Gastroesophageal sphincter (tissue), 4 donors: ENCODE measurements at places on chromosomes 16 and 17. TPM values are rescaled to one million over a fixed set of nuclear protein-coding genes. Genes with fewer than 3 reads are reported as not detected.

DNA sequence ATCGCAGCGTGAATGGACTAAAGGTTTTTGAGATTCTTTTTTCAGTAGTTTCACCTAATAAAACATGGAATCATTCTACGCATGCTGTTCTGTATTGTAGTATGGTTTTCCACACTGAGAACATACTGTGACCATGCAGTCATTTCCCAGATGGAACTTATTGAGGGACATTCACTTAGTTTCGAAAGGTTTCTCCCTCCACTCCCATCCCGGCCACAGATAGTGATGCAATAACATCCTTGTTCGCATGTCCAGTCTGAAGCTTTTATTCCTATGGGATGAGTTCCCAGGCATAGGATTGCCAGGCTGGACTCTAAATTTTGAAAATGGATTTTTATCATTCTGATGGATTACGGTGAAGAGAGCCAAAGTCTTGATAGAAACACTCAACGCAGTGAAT lies 420.4 kb downstream of the WWOX start:
- ATAC-seq: peak; percentile 76

- ATAC-seq: no peak
These were observed 11.1 kb downstream of the XYLT2 start for GRCh38 chr17:50356892-50357510.

DNA sequence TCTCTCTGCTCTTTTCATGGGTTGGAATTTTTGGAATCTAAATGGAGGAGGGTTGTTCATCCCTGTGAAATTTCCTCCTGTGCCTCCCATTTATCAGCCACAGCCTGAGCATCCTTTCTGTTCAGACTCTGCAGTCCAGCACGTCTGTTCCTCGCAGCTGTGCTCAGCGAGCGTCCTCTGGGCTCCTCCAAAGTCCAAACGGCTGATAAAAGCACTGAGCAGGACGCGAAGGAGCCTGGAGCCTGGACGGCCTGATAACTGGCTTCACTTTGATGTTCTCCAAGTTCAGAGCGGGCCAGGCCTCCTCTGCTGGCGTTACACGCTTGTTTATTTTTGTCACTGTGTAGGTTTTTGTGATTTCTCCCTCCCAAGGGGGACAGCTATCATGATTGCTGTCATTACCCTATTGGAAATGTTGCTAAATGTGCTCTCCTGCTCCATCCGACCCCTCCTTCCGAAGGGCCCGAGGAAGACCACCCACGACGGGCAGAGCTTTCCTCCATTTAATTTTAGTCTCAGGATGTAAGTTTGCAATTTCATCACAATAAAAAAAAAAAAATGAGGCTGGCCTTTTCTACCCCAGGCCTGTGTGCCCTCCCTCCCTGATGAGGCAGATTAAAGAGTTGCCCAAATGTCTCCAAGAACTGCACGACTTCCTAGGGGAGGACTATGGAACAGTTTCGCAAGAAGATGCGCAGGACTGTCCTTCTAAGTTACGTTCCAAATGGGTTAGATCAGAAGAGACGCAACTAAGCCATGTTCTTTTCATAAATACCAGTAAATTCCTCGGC lies 290.5 kb upstream of the FOXF1 start:
- peak; percentile 40 for ATAC-seq

DNA sequence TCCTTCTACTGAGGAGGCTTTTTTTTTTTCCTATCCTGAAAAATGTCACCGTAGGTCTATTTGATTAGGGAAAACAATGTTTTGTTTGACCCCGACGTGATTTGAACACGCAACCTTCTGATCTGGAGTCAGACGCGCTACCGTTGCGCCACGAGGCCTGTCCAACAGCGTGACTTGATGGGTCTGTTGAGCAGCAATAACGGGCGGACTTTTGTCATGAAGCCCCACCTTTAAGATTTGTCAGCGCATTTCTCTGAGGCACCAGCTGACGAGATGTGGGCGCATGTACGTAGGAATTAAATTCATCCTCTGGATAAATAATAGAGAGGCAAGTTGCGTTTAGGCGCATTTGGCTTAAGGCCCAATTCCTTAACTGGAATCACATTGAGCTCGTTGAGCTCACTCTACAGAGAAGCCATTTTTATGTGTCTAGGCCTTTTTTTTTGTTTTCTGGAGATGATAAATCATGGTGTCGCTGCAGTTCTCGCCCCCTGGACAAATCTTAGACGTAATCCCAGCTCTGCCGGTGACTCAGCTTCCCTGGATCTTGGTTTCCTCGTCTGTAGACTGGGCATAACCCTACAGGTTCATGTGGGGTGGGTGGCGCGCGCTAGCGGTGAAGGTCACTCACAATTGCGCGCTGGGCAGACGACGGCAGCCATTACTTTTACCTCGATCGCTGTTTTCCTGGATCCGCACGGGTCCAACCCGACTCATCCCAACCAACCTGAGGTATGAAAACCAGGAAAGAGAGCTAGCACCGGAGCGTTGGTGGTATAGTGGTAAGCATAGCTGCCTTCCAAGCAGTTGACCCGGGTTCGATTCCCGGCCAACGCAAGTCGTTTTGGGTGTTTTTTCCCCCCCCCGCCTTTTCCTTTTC lies 10.6 kb upstream of the AURKB start:
- ATAC-seq: peak; percentile 71

GRCh38 chr17:75047398-75048098 lies 523 bp downstream of the KCTD2 start:
- ATAC-seq: peak; percentile 0

The SPOP gene
- 159 TPM for total RNA-seq

GRCh38 chr16:49625311-49626065 lies 230.4 kb downstream of the ZNF423 start:
- ATAC-seq: no peak

The ZNF205 gene
- 18.8 TPM for total RNA-seq

The GPT2 gene
- total RNA-seq: 3.8 TPM

DNA sequence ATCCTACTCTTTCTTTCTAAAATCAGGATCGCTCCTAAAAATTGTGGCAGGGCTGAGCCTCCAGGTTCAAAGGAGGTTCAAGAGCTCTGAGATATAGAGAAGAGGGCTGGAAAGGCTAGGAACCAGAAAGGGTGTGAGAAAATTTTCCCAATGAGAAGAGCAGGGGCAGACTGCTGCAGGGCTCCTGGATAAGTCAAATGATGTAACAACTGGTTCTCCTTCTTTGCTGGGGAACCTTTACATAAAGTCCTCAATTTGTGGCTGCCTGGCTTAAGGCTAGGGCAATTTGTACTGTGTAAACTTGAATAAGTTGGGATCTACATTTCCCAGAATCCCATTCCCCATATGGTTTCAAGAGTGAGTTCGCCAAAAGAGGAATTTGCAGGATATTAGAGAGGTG lies 16.3 kb upstream of the AKAP1 start:
- ATAC-seq: no peak

The GCGR gene
- total RNA-seq: not detected

GRCh38 chr17:48462946-48463345 lies 32.9 kb upstream of the SKAP1 start:
- ATAC-seq: no peak

The TMC7 gene
- 0.47 TPM for total RNA-seq

DNA sequence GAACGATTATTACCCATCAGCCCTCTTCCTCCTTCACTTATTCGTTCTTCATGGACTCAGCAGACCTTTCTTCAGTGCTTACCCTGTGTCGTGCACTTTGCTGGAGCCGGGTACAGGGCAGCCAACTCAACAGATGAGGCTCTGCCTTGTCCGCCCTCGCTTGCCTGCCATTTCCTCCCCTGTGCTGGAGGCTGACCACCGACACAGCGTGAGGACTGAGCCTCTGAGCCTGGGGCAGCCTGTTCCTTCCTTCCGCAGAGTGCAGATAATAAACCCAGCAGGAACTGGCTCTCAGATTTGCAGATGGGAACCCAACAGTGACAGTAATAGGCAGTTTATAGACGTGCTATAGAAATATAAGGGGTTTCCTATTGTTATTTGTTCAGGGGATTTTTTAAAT lies 7.0 kb upstream of the SLC39A11 start:
- ATAC-seq: no peak

GRCh38 chr16:5041600-5042133 lies 7.9 kb upstream of the NAGPA start:
- ATAC-seq: no peak

DNA sequence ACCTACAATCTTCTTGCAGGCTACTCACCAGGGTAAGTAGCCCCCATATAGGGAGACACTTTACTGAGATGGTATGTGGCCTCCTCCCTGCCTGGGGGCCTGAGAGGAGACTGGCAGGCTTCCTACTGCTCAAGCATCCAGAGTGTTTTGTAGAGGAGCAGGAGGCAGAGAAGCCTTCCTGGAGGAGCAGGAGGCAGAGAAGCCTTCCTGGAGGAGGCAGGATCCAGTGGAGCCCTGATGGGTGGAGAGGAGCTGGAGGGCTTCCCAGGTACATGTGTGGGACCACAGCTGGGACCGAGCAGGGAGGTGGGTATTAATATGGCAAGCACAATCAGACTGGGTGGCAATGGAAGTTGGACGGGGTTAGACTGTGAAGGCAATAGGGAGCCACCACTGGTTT lies 2.1 kb upstream of the ADGRG5 start:
- ATAC-seq: no peak

GRCh38 chr17:49316889-49317675 lies 45.0 kb downstream of the ZNF652 start:
- no peak for ATAC-seq

- ATAC-seq: no peak
These were observed 798.3 kb downstream of the CDH8 start for GRCh38 chr16:61237884-61238485.

GRCh38 chr17:74798239-74798707 lies 22.1 kb upstream of the NAT9 start:
- ATAC-seq: no peak

DNA sequence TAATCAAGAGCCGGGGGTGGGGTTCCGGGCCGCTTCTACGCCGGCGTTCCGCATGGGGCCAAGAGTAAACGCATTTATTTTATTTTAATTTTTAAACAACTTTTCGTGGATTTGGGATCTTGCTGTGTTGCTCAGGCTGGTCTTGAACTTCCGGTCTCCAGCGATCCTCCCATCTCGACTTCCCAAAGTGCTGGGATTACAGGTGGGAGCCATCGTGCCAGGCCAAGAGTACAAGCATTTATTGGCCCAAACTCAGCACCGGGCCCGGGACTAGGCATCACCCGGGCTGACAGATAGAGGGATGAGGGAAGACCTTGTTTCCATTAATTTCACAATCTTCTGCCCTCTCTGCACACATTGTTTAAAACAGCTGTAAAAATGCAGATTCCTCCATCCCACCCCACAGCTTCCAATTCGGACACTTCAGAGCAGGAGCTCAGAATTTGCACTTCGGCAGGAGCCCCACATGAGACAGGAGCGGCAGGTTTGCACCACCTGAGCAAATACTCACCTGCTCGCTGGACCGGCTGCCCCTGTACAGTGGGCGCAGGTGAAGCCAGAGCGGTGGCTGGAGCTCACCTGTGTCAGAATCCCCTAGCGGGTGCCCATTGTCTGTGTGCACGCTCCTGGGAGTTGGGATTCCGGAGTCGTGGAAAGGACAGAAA lies 663 bp upstream of the GINS2 start:
- ATAC-seq: no peak

The SOCS1 gene
- 7.3 TPM for total RNA-seq

GRCh38 chr17:57553991-57554825 lies 190.9 kb downstream of the CCDC182 start:
- no peak for ATAC-seq
